Tibial artery (tissue), 4 donors: ENCODE measurements at places on chromosomes 6 and 20.
A peak's percentile ranks its signal among the peaks of the same experiment; 100 is the strongest.

- DNase-seq: peak; percentile 23
Measured at GRCh38 chr6:170102038-170102437, 188.8 kb downstream of the DLL1 start.

DNA sequence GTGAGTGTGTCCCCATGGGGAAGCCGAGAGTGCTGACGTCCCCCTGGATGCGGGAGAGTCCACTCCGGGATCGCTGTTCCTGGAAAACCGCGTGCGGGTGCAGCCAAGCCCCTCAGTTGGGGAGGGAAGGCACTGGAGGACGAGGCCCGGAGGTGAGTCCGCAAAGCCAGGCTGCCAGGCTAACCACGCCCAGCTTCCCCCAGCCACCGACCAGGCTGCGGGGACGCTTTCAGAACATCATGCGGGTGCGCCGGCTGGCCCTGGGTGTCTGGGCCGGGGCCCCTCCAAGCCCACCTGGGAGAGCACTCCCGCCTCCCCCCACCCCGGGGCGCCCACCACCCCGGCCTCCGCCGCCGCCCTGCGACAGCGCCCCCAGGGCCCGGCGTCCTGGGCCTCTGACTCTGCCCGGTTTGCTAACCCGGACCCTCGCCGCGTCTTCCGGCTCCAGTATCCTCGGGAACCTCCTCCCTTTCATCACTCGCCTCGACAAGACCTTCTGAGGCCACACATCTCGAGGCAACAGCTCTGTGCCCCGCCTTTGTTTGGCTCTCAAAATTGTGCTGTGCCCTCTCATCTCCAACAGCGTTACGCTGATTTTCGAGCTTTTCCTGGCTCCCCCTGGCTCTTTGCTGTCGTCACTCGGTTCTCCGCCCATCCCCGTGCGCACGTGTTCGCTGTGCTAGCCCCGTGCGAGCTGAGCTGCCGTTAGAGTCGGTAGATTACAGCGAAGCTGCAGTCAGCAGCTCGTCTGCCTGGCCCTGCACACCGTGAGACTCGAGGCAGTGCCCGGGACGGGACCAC, 47.1 kb upstream of the ENTPD6 start:
- peak; percentile 44 for DNase-seq

DNA sequence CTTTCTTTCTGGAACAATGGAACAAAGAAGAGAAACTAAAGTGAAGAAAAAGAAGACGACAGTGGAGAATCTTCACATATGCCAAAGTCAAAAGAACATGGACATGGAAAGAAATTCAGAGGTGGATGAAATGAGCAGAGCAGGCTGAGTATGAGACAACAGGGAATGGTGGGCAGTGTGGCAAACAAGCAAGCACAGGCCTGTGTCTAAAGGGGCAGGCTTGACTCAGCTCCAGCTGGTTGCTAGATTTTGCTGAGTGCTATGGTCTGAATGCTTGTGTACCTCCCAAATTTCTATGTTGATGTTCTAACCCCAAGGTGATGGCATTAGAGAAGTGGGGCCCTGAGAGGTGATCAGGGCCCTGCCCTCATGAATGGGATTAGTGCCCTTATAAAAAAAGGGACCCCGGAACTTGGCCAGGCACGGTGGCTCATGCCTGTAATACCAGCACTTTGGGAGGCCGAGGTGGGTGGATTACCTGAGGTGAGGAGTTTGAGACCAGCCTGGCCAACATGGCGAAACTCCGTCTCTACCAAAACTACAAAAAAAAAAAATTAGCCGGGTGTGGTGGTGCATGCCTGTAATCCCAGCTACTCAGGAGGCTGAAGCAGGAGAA, 49.6 kb downstream of the ZMYND8 start:
- DNase-seq: no peak

- DNase-seq: no peak
Measured at GRCh38 chr20:36629719-36630681, 16.0 kb downstream of the SLA2 start.

DNA sequence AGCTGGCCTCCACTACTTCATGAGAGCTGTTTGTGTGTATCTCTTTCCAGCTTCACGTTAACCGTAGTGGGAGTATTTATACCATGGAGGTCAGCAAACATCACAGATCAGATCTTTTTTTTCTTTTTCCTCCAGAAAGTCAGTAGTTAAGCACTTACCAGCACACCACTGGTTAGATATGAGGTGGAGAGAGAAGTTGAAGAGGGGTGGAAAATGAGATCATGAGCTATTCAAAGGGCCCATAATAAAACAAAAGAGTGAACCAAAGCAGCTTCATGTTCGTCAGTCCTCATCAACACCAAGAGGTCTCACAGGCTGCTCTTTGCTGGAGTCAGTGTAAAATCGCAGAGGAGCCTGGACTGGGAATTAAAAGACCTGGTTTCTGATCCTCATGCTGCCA, 125.1 kb upstream of the SGK1 start:
- no peak for DNase-seq

DNA sequence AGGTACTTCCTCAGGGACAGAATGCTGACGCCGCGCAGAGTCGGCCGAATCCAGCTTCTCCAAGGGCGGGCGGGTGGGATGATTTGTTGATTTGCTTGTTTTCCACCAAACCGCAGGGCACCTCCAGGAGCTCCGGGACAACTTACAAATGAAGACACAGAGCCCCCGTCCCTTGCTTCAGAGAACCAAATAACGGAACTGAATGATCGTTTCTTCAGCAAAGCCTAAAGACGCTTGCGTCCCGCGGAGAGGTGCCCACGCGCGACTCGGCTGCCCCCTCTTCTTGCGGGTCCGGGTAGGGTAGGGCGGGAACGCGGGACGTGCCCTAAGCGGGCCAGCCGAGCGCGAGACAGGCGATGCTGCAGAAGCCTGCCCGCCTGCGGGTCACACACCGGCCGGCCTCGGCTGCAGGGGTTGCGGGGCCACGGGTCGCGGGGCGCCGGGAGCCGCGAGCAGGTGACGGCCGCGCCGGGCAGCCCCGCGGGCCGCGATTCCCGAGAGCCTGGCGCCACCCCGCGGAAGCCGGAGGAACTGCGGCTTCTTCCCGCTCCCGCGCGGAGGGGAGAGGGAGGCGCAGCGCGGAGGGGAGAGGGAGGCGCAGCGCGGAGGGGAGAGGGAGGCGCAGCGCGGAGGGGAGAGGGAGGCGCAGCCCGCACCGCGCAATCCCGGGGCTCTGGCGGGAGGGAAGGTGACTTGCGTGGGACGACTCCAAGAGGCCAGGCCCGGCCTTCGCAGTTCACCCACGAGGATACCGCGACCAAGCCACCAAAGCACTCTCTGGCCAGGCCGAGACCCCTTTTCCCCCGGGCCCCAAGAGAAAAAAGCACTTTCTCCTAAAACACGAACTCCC, 7.7 kb upstream of the FOXF2 start:
- DNase-seq: no peak
